Large intestine (tissue), 12 donors: ENCODE measurements at places on chromosomes 5 and 9. TPM values are rescaled to one million over a fixed set of nuclear protein-coding genes. Genes with fewer than 3 reads are reported as not detected.

Gene SPOCK1
- 6.3 TPM for polyA plus RNA-seq

- no peak for DNase-seq
These were observed 82.6 kb downstream of the OSTF1 start for GRCh38 chr9:75170898-75171360.

GRCh38 chr9:74120470-74120869 is 376.7 kb upstream of the RORB start:
- DNase-seq, result no peak

DNA sequence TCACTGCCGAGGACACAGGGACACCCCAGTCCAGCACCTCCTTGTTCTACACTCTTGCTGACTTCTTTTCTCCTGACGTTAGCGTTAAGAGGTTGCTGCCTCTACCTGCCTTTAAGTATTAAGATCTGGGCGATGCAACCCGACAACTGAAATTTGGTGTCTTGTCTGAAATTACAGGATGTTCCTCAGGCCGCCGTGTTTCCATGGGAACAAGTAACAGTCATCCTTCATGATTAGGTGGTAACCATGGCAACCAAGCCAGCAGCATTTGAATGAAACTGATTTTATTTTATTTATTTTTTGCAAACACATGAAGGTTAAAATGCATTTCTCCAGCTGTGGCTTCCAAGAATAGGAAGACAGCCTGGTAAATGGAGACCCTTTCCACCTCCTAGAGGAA is 20.8 kb downstream of the DAB2IP start:
- no peak for DNase-seq

GRCh38 chr5:68381909-68382308 is 166.4 kb downstream of the PIK3R1 start:
- no peak for DNase-seq
